ENCODE measurements at places on chromosomes 7 and 10. TPM values are rescaled to one million over a fixed set of nuclear protein-coding genes. Genes with fewer than 3 reads are reported as not detected.

DNA sequence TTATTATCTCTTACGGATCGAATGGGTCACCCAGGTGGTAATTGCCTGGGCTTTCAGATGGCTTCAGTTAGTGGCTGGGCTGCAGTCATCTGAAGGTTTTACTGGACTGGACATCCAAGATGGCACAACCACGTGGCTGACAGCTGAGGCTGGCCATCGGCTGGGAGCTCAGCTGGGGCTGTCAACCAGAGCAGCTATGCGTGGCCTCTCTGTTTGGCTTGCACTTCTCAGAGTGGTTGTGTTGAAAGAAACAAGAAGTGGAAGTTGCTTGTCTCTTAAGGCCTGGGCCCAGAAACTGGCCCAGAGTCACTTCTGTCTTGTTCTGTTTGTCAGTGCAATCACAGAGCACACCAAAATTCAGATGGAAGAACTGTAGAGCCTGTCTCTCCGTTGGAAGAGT lies 5.7 kb upstream of the GDI2 start:
- no peak for DNase-seq

- peak; percentile 66 for DNase-seq
Measured at GRCh38 chr7:44791278-44792219, 4.9 kb upstream of the PPIA start.

- no peak for DNase-seq
Measured at GRCh38 chr7:151774951-151775350, 102.0 kb downstream of the PRKAG2 start.

DNA sequence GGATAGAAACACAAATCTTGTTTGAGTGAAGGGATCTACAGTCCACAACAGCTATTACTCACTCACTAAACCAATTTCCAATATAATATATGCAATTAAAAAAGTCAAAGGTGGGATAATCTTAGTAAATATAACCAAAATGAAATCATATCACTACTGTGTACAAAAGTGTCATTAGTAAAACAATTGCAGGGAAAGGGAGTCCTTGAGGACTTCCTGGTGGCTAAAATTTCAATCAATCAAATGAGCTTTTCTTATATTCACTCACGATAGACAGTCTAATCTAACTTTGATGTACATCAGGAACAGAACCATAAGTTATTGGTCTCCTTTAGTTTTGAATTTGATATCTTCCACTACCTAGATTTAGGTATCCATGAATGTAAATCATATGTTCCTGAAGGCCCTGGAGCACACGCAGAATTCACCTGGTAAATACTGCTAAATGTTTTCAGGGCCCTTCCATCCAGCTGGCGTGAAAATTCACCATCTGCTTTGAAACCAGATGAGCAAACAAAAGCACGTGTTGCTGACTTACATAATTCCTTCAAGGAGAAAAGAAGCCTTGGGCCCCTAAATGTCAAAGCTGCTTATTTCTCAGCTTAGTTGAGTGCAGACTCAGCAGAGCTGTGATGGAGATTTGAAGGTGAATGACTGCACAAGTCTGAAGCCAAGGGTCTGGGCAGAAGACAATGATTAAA lies 159.3 kb upstream of the TMEM196 start:
- no peak for DNase-seq

NAT16 gene
- total RNA-seq, result not detected

DNA sequence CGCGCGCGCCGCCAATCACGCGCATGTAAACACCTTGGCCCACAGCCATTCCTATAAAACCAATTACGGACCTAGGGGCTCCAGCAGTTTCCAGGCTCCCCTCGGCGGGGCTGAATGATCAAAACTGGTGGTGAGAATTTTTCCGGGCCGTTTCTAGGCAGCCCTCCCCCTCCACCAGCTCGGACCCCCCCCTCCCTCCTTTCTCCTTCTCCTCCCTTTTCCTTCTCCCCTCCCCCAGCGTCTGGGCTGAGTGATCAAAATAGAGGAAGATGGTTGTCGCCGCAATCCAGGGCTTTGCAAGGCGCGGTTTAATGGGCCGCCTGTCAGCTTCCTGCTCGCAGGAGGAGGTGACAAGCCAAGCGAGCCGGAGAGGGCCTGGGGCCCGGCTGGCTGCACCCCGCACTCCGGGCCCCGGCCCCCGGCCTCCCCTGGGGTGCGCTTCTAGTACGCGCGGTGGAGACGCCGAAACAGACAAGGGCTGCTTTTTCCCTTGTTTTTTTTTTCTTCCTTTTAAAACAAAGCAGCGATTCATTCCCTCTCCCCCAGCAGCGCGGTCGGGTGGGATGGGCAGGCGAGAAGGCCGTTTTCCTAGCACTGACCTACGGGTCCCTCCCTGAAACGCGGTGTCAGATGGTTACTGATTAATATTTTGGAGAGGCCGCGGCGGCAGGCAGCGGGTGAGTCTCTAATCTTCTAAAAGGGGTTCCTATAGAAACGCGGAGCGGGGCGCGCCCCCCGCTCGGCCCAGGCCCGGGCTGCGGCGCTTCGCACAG lies 528 bp upstream of the TNRC18 start:
- peak; percentile 97 for DNase-seq

DNA sequence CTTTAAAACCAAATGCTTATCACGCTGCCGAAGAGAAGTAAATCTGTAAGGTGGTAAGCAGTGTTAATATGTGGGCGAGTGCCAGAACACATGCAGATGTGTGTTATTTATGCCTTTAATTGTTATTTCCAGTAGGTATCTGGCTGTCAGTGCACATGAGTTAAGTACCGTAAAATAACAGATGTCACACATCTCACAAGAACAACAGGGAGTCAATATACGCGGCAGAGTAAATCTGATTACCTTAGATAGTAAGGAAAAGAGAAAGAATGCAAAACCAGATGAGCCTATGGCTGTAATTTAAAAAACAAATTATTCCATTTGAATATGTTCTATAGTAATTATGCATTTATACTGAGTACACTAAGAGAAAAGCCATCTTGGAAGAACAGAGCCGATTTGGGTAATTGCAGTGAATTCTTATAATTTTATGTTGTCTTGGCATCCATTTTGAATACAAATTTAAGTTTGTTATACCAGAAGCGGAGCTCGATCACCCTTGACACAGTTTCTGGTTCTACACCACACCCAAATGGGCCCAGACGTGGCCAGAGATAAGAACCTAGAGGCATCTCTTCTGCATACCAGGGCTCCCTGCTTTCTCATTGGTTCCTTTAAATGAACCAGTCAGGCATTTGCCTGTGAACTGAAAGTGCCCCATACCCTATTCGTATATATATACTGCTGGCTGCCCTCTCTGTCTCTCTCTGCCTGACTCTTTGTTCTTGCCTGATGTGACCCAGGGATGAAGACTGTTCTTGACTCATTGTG lies 34.8 kb downstream of the DNAJB9 start:
- no peak for DNase-seq

DNA sequence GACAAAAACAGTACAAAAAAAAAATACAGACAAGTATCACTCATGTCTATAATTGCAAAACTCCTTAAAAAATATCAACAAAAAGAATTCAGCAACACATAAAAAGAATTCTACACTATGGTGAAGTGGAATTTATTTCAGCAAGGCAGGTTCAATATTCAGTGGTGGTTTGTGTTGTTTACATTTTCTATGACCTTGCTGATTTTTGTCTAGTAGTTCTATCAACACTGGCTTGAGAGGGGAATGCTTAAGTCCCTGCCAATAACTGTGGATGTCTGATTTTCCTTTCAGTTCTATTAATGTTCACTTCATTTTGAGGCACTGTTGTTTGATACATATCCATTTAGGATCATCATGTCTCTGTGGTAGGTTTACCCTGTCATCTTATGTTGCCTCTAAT lies 58.5 kb downstream of the CADPS2 start:
- no peak for DNase-seq

GRCh38 chr7:115273139-115273772 lies 351.4 kb downstream of the MDFIC start:
- no peak for DNase-seq

- DNase-seq, result no peak
Measured at GRCh38 chr10:102096449-102096848, 23.7 kb downstream of the LDB1 start.

GRCh38 chr10:116687633-116688032 lies 54.7 kb downstream of the HSPA12A start:
- DNase-seq, result no peak

DNA sequence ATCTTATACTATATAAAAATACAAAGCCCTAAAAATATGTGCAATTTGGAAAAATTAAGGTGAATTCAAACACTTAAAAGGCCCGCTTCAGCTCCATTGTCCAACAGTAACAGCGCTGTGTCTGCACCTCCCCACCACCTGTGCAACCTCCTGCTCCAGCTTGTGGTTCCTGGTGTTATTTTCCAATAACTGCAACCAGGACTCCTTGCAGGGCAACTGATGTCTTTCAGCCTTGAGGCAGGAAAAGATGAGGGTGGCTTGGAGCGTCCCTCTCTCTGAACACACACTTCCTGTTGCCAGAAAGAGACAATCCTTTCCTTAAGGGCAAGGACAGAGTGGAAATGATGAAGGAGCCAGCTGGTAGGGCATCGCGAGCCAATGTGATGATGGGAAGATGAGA lies 336.0 kb downstream of the GLRX3 start:
- DNase-seq, result no peak

TET1 gene
- total RNA-seq, result 2.1 TPM

TMEM229A gene
- total RNA-seq, result not detected

GRCh38 chr10:117078168-117078837 lies 59.8 kb downstream of the VAX1 start:
- DNase-seq, result no peak

UNCX gene
- not detected for total RNA-seq

TMEM270 gene
- not detected for total RNA-seq

ADIRF gene
- 93.0 TPM for total RNA-seq

PTPRN2 gene
- total RNA-seq, result 0.35 TPM

GRCh38 chr7:99375070-99375807 lies 709 bp downstream of the ARPC1B start:
- peak; percentile 54 for DNase-seq

DNA sequence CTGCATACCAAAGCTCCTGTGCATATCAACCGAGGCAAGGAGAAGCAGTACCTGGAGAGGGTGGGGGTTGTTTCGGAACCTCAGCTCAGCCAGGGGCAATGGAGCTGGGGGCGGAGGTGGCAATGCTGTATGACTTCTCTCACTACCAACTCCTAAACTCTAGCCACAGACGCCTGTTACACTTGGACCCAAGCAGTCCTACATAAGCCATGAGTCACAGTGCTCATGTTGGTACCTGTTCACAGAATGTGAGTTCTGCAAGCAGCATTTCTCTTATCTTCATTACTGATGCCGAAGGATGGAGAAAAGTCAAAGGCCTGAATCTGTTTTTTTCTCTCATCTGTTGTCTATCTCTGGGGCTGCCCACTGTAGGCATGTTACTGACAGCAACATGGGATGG lies 3.2 kb upstream of the RAB18 start:
- DNase-seq, result no peak

DNA sequence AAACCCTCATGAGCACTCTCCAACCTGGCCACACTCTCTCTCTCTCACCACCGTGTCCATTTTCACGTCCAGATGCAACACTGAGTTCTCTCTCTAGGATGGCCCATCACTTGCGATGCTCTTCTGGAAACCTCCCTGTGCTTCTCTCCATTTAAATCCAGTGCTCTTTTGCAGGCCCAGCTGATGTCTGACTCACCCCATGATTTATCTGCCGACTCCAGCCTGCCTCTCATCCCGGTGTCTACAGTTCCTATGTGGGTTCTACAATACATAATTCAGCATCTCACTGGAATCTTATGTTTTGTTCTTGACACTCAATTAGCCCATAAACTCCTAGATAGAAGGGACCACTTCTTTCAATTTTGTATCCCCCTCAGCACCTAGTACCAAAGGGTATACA lies 5.0 kb downstream of the TPK1 start:
- no peak for DNase-seq

GRCh38 chr7:66426996-66427395 lies 201.7 kb upstream of the KCTD7 start:
- no peak for DNase-seq

IMPDH1 gene
- total RNA-seq, result 82.8 TPM

DNA sequence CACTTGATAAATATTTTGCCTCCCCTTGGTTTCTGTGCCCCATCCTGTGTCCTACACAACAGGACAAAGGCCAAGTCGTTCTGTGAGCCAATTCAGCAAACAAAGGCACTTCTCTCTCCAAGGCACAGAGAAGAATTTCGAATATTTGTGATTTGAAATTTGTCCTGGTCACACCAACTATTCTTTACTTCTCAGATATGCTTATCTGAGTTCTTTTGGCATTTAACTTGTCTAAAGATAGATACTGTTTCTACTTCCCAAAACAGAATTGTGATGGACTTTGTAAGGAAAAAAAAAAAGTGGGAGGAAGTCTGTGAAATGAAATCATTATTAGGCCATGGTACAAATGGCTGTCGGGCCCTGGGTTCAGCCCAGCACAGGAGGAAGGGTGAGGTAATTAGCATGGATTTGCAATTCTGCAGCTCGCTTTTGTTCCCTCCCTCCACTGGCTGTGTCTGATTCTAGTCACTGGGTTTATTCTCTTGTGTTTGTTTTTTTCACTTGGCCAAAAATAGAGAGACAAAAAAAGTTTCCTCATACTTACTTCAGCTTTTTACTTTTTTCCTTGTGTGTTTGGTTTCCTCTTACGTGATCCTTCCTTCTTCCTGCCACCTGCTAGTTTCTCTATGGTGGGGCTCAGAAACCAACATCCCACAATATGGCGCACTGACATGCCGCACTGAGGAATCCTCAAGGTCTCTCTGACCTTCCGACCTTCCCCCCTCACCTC lies 108.2 kb upstream of the MKLN1 start:
- no peak for DNase-seq

GRCh38 chr7:50321487-50322067 lies 17.1 kb downstream of the IKZF1 start:
- DNase-seq, result no peak

- no peak for DNase-seq
Measured at GRCh38 chr7:34362621-34363020, 295.4 kb upstream of the NPSR1 start.

GRCh38 chr10:132057191-132057681 lies 8.5 kb upstream of the JAKMIP3 start:
- no peak for DNase-seq

GIMAP8 gene
- total RNA-seq, result not detected

MMD2 gene
- total RNA-seq, result not detected

GRCh38 chr7:127652333-127653248 lies 597 bp downstream of the SND1 start:
- peak; percentile 58 for DNase-seq

- no peak for DNase-seq
Measured at GRCh38 chr7:150909200-150909995, 57.1 kb downstream of the AOC1 start.

GRCh38 chr7:134176037-134176350 lies 48.9 kb downstream of the LRGUK start:
- DNase-seq, result no peak

GRCh38 chr10:89793649-89794254 lies 92.4 kb downstream of the KIF20B start:
- peak; percentile 60 for DNase-seq

- DNase-seq, result no peak
Measured at GRCh38 chr10:118918116-118918515, 111.4 kb upstream of the NANOS1 start.

DNA sequence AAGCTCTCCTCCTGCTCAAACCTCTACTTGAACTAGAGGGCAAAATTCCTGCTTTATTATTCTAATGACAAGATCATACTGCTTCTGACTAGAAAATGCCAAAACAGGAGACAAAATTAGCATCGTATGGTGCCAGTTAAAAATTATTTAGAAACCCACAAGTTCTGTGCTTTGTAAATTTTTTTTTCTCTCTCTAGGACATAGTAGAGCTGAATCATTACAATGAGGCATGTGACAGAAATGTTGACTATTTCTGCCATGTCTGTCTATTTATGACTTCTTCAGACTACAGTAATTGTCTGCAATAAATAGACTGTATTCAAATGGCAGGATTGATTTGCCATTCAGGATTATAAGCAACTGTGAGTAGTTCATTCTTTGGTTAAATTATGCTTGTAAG lies 335.8 kb downstream of the PRPF18 start:
- DNase-seq, result peak; percentile 67

PDGFA gene
- 8.2 TPM for total RNA-seq

Data from HFFc6 (cell line).